SK-N-SH (cell line): ENCODE measurements at places on chromosomes 6 and 20. TPM values are rescaled to one million over a fixed set of nuclear protein-coding genes. Genes with fewer than 3 reads are reported as not detected.

DNA sequence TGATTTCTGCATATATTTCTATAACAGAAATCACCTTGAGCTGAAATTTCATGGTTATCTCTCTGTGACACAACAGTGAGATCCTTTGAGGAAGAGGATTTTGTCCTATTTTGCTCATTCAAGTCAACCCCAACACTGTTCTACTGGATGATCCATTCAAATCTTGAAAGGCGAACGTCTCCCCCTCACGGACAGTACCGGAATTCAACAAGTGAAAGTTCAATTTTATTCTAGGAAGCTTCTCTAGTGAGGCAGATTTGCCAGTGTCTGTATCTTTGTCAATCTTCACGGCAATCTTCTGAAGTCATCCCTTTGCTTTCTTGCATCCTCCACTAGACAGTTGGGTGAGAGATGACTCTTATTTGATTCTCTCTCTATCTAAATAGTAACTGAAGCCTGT lies 91.7 kb upstream of the PDE7B start:
- H3K4me1 ChIP-seq = no peaks in the 10 kb centered on the region
- no peak overlapping the region for H3K4me3 ChIP-seq
- H3K27me3 ChIP-seq = no peaks in the 10 kb centered on the region
- no peak overlapping the region for H3K27ac ChIP-seq
- H3K36me3 ChIP-seq = no peaks in the 10 kb centered on the region

DNA sequence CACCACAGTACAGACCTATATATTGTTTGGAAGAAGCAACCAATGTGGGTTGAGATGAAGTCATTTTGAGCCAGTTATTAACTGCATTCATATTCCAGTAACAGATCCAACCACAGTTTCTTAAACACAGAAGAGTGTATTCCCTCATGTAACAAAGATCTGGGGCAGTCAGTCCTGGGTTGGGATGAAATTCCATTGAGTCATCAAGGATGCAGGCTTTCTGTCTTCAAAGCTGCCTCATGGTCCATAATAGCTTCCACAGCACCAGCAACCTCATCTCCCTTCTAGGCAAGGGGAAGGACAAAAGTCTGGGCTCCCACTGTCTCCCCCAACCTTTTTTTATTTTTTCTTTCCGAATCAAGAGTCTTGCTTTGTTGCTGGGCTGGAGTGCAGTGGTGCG lies 2.9 kb upstream of the SOD2 start:
- H3K4me1 ChIP-seq = peaks cover 10% of the 10 kb centered on the region
- H3K27me3 ChIP-seq = no peaks in the 10 kb centered on the region
- DNase-seq = no peak
- no peak overlapping the region for H3K4me3 ChIP-seq
- H3K27ac ChIP-seq = no peak overlapping the region
- H3K36me3 ChIP-seq = no peaks in the 10 kb centered on the region

DNA sequence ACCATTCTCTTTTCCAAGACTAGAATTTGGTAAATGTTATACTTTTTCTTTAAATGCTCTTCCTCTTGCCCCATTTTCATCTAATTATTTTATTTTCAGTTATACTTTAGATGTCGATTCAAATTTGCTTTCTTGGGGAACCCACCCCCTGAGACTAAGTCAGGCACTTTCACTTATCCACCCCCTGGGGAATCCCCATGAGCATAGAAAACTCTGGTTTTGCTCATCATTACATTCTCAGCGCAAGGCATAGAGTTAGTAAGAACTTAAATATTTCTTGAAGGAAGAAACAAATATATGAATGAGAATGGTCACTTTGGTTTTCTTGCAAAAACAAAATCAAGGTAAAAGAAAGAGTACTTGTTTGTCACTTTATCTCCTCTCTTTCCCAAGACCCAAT lies 25.1 kb upstream of the HSF2 start:
- H3K27ac ChIP-seq = no peak overlapping the region
- no peaks in the 10 kb centered on the region for H3K36me3 ChIP-seq
- no peak for DNase-seq
- H3K4me1 ChIP-seq = no peaks in the 10 kb centered on the region
- no peak overlapping the region for H3K4me3 ChIP-seq
- peaks cover 5% of the 10 kb centered on the region; the same call in 1 of the 2 replicates for H3K27me3 ChIP-seq

Gene NDUFAF5
- 8.0 TPM in 2 replicates for polyA plus RNA-seq

Gene RIPOR2
- 0.05 TPM in 2 replicates for polyA plus RNA-seq

Gene CLVS2
- polyA plus RNA-seq = 0.05 TPM in 2 replicates

Gene SLC29A1
- polyA plus RNA-seq = 44.5 and 49.7 TPM in 2 replicates

Gene KIF25
- not detected in 2 replicates for polyA plus RNA-seq
